ENCODE measurements at places on chromosomes 13 and 19.

DNA sequence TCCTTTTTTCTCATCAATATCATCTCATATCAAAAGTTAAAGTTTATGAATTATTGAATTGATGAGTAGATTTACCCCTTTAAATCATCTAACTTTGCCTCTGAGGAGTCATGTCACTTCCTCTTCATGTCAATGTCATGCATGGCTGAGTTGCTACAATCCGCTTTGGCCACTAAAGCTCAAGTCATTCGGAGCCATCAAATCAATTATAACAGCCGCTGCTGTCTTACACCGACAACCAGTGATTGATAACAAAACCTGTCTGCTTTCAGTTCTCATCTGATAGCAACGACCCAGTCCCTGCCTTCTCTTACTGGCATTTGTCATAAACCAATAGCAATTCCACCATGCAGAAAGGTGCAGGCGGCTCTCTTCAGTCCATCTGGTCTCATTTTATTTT lies 429.3 kb downstream of the DIAPH3 start:
- DNase-seq, result peak; percentile 41

GRCh38 chr13:25207291-25207810 lies 35.3 kb upstream of the AMER2 start:
- DNase-seq, result no peak

DNA sequence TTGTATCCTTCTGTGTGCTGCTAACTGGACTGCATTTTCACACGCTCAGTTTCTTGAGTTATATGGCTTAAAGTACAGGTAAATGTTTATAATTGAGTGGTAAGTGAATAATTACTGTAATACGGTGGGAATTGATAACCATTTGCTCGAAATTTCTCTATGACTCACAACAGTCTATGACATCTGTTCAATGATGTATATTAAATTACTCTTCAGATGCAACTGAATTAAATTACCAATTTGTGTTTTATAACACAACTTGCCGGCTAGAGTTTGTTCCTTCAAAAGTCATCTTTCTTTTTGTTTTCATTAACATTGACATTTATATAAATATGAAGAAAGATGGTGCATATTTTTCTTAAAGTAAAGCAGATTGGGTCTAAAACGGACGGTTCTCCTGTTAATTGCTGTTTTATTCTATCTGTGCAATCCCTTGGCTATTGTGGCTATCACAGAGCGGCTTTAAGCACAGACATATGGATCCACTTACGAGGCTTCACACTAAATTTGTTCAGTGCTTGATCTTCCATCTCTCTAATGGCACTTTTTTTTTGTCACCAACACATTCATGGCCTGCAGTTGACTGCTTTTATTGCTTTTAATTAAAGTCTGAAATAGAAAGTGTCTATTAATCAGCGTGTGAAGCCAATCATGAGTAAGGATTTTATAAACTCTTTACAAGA lies 1291.6 kb upstream of the SLC10A2 start:
- no peak for DNase-seq

- peak; percentile 72 for DNase-seq
Observed at GRCh38 chr19:45643024-45643926, 4.1 kb upstream of the EML2 start.

- no peak for DNase-seq
Observed at GRCh38 chr13:105612541-105612940, 922.9 kb downstream of the EFNB2 start.

- peak; percentile 57 for DNase-seq
Observed at GRCh38 chr13:99323488-99323887, 16.3 kb upstream of the GPR183 start.

GRCh38 chr13:20877902-20878301 lies 24.6 kb downstream of the XPO4 start:
- no peak for DNase-seq

DNA sequence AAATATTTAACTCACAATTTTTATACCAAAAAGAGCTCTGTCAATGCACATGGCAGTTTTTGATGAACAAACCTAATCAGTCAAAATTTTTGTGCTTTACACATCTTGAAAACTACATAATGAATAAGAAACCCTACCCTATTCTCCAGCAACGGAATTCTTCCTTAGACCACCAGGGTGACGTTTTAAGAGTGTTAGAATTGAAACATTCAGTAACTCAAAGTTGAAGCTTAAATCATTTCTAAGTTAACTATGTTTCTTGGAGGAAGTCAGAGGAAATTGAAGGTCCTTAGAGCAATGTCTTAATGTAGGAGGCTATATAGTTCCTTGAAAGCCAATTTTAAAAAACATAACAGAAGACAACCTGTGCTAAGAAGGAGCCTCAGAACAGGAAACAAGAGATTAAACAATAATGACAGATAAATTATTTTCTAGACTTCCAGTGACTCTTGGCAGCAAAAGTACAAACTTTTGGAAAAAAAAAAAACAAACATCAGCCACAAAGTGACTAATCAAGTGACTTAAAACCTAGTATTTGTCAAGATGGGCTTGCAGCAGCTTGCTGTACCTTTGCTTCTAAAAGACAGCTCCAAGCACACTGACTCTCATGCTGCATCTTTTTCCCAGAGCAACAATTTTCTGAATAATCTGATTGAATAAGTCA lies 6.2 kb downstream of the SPRY2 start:
- peak; percentile 54 for DNase-seq

DNA sequence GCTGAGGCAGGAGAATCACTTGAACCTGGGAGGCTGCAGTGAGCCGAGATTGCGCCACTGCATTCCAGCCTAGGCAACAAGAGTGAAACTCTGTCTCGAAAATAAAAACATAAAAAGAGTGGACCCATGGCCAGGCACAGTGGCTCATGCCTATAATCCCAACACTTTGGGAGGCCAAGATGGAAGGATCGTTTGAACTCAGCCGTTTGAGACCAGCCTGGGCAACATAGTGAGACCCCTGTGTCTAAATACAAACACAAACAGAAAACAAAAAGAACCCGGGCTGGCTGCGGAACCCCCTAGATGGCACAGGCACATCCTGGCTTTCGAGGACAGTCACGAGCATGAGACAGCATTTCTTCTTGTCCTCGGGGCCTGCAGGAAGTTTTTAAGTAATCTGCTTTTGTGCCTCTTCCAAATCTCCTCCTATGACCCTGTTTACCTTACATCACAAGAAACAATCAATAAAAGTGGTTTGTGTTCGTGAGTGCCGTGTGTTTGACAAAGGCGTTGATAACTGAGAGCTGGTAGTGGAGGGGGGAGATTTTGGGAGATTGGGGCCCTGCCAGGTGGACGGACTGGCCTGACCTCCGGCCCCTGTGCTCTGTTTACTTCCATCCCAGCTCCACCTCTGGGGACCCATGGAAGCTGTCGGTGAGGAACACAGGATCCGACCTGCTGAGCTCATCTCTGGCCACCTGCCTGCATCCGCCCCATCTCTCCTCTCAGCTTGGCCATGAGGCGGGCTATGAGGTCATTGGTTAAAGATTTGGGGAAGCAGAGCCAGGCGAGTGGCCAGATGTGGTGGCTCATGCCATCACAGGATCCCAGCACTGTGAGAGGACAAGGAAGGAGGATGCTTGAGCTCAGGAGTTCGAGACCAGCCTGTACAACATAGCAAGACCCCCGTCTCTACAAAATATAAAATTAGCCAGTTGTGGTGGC lies 5.9 kb upstream of the GDF15 start:
- peak; percentile 96 for DNase-seq
